Activated CD8-positive, alpha-beta memory T cell treated with anti-CD3 and anti-CD28 coated beads for 1 hour (primary cell): ENCODE measurements at places on chromosomes 3 and 15.

- no peak for DNase-seq
Observed at GRCh38 chr3:43641306-43642114, 19.7 kb upstream of the ANO10 start.

DNA sequence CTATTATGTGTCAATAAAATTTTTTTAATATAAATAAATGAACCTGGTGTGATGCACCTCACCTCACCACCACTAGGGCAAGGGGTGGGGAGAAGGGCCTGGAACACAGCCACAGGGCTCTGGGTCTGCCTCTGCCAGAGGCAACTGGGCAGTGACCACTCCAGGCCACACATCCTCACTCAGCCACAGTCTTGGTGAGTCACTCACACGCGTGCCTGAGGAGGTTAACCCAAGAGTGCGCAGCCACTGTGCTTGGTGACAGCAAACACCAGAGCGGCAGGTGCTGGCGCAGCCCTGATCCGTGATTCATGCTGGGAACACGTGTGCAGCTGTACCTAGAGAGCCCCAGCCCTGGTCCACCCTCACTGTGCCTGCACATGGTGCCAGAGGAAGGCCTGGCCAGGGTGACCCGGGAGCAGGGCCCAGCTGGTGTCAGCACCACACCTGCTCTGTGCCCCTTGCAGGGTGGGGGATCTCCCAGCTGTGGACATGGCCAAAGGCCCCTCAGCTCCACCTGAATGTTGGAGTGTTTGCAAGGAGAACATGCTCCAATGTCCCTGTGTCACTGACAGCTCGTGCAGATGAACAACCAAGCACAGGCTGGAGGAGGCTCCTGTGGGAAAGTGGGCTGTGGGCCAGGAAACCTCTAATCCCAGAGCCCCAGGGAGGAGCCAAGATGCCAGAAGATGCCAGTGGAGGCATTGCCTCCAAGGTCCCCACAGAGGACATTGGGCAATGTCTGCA lies 2.1 kb downstream of the SLC41A3 start:
- DNase-seq: no peak

DNA sequence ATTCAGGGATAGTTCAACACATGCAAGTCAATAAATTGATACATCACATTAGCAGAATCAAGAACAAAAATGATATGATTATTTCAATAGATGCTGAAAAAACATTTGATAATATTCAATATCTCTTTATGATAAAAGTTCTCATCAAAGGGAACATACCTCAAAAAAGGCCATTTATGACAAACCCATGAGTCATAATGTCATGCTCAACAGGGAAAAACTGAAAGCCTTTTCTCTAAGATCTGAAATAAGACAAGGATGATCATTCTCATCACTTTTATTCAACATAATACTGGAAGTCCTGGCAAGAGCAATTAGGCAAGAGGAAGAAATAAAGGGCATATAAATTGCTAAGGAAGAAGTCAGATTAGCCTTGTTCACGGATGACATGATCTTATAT lies 54.1 kb upstream of the TMEM158 start:
- DNase-seq: no peak

DNA sequence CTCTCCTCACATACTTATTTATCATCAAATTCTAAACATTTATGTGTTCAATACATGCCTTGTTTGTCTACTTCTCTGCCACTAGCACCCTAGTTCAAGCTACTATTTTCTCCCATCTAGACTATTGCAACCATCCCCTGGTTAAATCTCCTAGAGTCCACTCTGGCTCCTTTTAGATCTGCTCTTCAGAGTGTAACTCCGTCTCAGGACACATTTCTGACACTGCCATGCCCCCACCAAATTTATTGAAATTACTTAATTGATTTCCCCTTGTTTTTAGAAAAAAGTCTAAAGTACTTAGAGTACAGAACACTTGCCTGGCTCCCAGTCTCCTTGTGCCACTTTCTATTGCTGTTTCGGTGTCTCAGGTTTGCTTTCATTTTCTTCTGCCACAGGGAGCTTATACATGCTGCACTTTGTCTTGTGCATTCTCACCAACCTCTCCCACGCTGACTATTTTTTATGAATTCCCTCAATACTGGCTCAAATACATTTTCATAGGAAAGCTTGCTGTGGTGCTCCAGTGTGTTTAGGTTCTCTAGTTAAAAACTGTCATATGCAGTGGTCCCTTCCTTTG lies 792.3 kb downstream of the DIPK2A start:
- DNase-seq: no peak
